ENCODE measurements at places on chromosomes 1 and 21.

DNA sequence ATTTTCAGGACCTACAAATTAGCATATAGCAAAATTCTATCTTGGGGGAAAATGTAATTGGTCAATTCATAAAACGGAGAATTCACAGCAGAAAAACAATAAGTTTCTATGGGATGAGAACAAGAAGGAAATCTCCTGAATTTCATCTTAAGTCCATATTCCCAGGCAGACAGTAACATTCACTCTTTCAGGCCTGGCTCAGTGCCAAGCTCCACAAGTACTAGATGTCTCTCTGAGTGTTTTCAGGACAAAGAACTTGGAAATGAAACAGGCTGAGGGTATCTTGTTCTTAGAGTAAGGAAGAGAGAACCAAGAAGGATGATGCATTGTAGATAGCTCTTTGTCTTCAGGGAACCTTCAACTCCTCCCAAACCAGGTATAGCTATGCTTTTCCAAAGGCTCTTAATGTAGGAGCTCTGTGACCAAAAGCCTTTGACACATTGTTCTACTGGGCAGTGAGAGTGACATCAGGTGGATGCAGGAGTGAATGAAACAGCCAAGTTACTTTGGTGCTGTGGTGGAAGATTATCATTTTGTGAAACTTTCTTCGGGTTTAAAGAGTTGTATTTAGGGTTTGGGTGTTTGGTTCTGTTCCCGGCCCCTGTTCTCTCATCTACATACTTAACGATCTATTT, 298.3 kb downstream of the GPATCH2 start:
- no peak for DNase-seq

- no peak for DNase-seq
Observed at GRCh38 chr1:16393570-16394521, 26.8 kb downstream of the SZRD1 start.

GRCh38 chr1:214493126-214493796, 58.1 kb downstream of the PTPN14 start:
- DNase-seq: no peak

DNA sequence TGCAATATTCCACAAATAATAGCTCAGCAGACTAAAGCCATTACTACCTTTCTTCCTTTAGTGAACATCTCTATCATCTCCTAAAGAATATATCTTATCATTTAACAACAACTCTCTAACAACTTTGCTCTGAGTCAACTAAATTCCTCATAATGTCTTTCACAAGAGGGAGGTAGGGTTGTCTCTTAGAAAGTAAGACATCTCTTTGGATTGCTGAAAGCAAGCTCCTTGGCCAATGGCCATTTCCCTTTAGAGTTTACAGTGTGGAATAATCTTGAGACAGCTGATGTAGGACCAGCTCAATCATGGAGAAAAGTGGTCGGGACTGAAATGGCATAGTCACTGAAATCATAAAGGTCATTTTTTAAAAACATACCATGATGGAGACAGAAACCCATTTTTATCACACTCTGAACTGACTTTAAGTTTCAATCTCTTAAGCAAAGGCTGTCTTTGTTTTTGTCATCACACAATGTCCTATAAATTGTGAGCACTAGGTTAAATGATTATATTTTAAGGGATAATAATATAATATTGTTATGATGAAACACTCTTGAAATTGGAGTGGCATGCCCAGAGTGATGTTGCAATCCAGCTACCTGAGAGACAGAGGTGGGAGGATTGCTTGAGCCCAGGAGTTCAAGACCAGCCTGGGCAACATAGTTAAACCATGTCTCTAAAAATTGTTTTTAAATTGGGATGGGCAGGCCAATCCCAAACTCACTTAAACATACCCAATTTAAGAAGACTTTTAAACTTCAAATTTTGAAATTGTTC, 91.1 kb downstream of the SLC44A5 start:
- DNase-seq: no peak

GRCh38 chr21:35571910-35572309, 488.4 kb downstream of the SETD4 start:
- no peak for DNase-seq

DNA sequence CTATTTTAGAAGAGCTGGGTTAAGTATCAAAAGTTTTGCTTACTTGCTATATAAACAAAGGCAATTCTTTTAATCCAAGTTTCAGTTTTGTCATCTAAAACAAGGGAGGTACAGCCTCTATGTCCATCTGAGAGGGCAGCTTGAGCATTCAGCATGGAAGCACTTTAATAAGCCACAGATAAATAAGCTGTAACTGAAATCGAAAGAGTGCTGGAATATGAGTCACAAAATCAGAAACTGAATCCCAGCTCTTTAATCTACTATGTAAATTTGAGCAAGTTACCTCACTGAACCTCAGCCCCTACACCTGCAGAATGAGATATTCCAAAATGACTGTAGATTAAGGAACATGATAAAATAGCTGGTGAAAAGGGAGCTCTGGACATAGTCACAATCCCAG, 80.0 kb upstream of the HP1BP3 start:
- no peak for DNase-seq

DNA sequence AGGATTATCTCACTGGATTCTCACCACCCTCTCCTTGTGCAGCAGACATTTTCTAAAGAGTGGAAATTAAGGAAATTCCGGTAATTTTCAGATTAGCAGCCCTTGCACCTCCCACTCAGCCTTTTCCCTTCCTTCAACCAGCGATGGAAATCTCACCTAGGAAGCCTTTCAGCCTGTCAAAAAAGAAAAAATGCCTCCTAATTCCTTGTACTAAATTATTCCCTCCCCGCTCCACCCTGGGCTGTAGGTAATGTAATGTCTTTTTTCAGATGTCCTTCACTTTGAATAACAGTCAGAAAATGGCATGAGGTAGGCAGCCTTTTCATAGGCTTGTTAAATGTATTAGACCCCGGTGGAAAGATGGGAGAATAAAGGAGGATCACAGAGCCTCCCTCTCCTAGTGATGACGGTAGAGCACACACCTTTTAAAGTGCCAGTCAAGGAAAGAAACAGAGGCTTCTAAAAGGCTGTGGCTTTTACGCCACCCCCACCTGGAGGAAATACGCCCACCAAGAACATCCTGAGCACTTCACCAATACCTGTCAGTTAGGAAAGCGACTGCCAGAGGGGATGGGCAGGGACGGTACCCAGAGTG, 62.8 kb upstream of the NEK2 start:
- no peak for DNase-seq

DNA sequence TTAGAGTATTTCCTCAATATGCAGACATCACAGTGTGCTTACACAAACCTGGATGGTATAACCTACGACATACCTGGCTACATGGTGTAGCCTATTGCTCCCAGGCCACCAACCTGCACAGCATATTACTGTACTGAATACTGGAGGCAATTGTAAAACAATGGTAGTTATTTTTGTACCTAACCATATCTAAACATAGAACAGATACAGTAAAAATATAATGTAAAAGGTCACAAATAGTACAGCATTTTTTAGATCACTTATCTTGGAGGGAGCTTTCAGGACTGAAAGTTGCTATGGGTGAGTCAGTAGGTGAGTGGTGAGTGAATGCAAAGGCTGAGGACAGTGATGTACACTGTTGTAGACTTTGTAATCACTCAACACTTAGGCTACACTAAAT, 492.3 kb downstream of the MRPL39 start:
- DNase-seq: no peak

DNA sequence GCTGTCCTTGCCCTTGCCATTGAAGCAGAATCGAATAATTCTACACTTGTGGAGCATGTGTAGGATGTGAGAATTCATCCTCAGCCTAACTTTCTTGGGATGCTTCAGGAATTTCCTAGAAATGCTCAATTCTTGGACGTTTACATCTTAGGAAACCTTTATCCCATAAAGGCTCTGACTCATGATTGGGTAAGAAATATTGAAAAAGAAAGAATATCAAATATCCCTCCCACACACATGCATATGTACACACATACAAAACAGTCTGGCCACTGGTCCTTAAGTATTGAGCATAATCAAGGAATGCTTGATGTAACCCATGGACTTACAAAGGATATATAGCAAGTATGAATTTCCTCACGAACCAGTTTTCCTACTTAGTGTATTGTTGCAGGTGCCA, 83.9 kb upstream of the IPO9 start:
- DNase-seq: no peak

- no peak for DNase-seq
Observed at GRCh38 chr1:55309786-55310504, 94.8 kb upstream of the USP24 start.

GRCh38 chr1:3139871-3140361, 70.9 kb downstream of the PRDM16 start:
- DNase-seq: no peak

DNA sequence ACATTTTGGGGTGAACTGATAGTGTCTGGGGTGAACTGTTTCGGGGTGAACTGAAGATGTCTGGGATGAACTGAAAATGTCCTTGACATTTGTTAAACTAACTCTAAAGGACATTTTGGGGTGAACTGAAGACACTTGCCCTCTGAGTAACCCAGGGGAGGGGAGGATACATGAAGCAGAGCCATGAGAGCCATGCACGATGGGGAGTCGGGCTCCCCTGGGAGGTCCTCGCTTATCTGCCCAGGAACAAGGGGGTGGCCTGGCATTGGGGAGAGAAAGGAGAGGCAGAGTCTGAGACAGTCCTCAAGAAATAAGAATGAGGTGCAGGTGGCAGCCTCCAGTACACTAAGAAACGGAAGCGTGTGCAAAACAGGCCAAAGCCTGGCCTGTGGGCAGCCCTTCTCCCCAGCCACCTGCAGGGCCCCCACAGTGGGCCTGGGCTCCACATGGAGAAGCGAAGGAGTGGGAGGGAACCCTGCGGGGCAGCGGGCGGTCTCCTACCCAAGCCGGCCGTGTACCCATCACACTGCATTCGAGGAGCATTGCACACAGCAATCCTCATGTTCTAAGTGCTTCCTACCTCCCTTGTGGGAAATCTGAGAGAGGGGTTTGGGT, 24.2 kb downstream of the RSPH1 start:
- no peak for DNase-seq
